Cortex of kidney (tissue), 1 donor: ENCODE measurements at places on chromosomes 4 and X.

DNA sequence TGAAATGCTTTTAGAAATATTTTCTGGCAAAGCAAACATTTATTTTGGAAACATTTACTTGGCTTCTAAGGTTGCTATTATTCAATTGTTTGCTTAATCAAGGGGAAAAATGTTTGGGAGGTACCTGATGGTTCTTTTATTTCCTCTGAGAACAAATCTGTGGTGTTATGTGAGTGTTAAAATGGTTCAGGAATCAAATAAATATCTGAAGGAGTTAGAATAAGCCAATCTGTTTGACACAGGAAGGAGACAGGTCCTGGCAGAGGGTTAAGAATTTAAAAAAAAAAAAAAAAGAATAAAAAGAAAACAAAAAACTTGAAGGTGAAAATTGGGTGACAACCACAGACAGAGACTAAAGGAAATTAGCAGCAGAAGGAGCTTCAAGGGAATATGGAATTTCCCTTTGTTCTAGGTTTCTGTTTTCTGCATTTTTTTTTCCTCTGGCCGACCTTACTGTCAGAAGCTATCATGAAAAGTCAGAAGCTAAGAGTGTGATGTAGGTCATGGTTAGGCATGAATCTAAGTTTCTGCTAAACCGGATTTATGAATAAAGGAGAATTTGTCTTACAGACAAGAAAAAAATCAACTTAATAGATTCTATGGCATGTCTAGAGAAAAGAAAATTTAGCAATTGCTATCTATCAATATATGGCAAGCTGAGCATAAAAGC, 78.6 kb upstream of the PNPLA4 start:
- DNase-seq: no peak

- DNase-seq: no peak
Observed at GRCh38 chr4:73918058-73918457, 48.9 kb downstream of the CXCL1 start.

DNA sequence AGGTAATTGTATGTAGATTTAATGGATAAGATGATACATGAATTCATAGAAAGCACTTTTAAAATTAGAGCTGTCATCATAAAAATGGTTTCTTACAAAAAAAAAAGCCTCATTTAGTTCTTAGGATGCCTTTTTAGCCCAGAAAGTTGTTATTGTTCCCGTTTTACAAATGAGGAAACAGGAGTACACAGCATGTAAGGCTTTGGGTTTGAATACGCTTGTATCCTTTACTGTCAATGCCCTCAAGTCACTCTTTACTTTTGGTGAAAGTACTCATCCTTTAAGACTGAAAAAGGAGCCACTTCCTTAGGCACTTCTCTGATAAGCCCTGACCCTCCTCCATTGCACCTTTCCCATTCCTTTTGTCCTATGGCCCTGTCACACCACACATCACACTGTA, 4.9 kb downstream of the EREG start:
- no peak for DNase-seq

DNA sequence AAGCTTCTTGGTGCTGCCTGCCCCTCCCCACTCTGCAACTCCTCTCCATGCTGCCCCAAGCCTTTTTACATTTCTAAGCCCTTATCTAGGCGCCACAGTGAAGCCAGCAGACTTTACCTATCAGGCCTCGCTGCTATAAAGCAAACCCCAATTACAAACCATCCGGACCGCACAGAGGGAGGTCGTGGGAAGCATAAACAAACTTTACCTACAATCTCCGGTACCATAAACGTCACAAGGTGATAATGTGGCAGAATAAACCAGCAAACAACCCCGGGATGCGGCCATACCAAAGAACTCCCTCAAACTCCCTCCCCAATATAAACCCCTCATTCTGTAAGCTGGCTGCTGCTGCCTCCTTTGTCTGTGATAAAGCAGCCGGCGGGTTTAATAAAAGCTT, 54.0 kb upstream of the ZCCHC13 start:
- DNase-seq: no peak

- DNase-seq: no peak
Observed at GRCh38 chr4:38674258-38675144, 10.5 kb downstream of the KLF3 start.

GRCh38 chr4:37197899-37198298, 46.6 kb upstream of the NWD2 start:
- no peak for DNase-seq

GRCh38 chrX:115018944-115019343, 1.5 kb upstream of the IL13RA2 start:
- DNase-seq: no peak

GRCh38 chr4:10024303-10024702, 3.0 kb upstream of the SLC2A9 start:
- DNase-seq: no peak

DNA sequence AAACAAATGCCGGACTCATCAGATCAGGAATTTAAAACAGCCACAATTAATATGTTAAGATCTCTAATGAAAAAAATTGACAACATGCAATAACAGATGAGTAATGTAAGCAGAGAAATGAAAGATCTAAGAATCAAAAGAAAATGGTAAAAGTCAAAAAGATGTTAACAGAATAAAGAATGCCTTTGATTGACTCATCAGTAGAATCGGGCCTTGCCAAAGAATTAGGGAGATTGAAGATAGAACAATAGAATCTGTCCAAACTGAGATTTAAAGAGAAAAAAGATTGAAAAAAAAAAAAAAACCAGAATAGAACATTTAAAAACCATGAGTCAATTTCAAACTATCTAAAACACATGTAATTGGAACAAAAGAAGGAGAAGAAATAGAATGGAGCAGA, 25.9 kb upstream of the GUCY1A1 start:
- DNase-seq: no peak

DNA sequence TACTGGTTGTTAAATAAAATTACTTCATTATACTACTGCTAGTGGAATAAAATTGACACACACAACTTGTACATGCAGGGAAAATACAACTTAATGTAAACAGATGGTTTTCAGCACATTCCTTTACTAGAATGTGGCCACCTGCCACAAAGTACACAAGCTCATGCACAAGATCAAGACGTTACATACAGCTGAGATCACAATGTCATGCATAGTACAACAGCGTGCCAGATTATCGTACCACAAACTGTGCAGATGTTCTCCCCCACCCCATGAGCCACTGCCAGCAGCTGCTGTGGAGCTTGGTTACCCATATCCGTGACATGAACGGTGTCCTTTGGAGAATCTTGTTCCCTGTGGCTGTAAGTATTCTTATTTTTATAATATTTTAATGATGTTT, 27.7 kb downstream of the FBXO8 start:
- DNase-seq: no peak

GRCh38 chr4:84938316-84938715, 28.2 kb downstream of the WDFY3 start:
- DNase-seq: no peak

- DNase-seq: no peak
Observed at GRCh38 chrX:67613366-67613765, 69.5 kb downstream of the AR start.

DNA sequence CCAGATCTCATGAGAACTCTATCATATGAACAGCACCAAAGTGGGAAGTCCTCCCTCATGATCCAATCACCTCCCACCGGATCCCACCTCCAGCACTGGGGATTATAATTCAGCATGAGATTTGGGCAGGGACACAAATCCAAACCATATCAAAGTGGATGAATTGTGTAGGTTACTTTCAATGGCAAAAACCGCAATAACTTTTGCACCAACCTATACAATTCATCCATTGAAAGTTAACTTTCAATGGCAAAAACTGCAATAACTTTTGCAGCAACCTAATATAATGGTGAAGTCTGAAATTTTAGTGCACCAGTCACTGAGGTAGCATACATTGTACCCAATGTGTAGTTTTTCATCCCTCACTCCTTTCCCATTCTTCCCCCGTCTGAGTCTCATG, 16.6 kb downstream of the STK32B start:
- DNase-seq: no peak

DNA sequence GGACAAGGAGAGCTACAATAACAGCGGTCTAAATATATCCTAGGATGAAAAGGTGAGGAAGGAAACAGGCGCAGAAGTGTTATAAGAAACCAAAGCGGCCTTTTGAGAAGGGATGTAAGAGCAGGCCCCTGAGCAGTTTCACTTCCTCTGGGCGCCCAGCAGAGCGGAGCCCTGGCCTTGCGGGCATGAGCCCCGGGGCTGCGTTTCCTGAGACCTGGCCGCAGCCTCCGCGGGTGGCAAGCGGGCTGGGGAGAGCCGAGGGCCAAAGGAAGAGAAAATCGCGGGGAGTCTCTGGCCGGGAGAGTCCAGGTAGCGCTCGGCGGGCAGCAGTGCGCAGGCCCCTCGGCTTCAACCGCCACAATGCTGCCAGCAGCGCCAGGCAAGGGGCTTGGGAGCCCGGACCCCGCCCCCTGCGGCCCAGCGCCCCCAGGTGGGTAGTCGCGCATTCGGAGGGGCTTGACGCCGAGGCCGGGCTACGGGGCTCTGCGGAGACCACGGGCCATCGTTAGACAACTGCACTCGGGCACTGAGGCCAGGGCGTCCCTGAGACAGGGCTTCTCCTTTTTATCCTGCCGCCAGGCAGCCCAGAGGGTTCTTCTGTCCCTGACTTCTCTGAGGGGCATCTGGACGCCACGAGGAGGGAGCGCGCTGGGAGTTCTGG, at the start of gene BANK1:
Gene BANK1, plus strand, starts transcription at position 210 of the 661 bp plus-strand sequence. Its CDS starts 151 bp downstream, at position 361.
- DNase-seq: no peak
